Activated gamma-delta T cell (primary cell): ENCODE measurements at places on chromosomes 3 and 15.

GRCh38 chr3:49607796-49608195 lies 53.5 kb downstream of the BSN start:
- DNase-seq = no peak

- DNase-seq = no peak
These were observed 63.0 kb downstream of the VPS8 start for GRCh38 chr3:184874709-184875644.

DNA sequence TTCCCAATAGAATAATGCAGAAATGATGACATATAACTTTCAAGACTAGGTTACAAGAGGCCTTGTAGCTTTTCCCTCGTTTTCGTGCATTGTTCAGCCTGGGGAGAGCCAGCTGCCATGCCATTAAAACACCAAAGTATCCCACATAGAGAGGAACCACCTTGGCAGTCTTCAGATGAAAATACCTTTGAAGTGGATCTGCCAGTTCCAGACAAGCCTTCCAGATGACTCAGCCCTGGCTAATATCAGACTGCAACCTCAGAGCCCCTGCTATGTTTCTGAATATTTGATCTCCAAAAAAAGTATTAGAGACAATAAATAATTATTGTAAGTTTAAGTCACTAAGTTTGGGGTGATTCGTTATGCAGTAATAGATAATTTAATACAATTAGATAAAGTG lies 294.3 kb upstream of the GBE1 start:
- no peak for DNase-seq

DNA sequence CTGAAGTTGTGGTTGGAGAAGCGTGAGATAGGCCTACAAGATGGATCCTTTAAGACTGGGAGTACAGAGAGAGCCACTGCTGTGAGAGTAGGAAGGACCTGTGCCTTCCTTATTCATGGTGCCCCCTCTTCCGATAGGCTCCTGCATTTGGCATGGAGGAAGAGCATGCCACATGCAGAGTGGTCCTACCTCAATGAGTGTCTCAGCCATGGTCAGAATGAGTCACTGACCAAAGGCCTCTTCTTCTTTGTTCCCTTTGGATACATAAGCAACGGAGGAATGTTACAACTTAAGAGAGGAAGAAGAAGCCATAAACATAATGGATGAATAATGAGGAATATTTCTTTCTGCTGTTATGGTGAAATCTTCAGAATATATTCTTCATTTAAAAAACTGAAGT lies 681.2 kb upstream of the GRM7 start:
- DNase-seq = no peak

- DNase-seq = no peak
These were observed 277.1 kb upstream of the GBE1 start for GRCh38 chr3:82038556-82038955.

DNA sequence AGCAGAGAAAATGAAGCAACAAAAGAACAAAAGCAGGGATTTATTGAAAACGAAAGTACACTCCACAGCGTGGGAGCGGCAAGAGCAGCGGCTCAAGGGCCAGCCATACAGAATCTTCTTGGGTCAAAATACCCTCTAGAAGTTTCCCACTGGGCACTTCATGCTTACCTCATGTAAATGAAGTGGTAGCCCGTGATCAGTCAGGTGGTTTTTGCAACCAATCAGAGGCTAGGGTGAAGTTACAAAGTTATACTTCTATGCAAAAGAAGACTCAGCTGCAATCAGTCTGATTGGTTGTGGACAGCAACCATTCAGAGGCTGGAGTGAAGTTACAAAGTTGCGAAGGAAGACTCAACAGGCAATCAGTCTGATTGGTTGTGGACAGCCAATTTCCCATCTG lies 37.8 kb upstream of the TRH start:
- no peak for DNase-seq

DNA sequence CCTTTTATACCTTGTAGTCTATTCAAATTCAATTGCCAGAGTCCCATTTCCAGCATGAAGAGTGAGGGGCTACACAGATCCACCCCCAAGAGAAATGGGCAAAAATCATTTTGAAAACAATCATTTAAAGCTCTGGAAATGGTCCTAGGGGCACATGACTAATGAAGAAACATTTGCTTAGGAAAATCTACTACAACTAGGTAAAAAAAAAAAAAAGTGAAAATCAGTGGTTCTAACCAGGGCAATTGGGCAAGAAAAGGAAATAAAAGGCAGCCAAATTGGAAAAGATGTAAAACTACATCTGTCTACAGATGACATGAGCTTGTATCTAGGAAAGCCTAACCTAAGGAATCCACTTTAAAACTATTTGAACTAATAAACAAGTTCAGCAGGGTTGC lies 9.4 kb downstream of the IMPG2 start:
- no peak for DNase-seq

GRCh38 chr15:80615783-80616391 lies 79.2 kb upstream of the ABHD17C start:
- no peak for DNase-seq

- no peak for DNase-seq
These were observed 134.0 kb downstream of the MFSD1 start for GRCh38 chr3:158935846-158936245.

GRCh38 chr3:35262406-35262805 lies 376.9 kb upstream of the ARPP21 start:
- DNase-seq = no peak

GRCh38 chr3:177300842-177301241 lies 103.6 kb upstream of the TBL1XR1 start:
- DNase-seq = no peak

GRCh38 chr3:78249294-78249693 lies 1209.4 kb downstream of the ROBO2 start:
- DNase-seq = no peak
